ENCODE measurements at places on chromosomes 2 and 18.
A peak's percentile ranks its signal among the peaks of the same experiment; 100 is the strongest.

GRCh38 chr2:212766921-212767320 is 228.3 kb upstream of the ERBB4 start:
- DNase-seq: no peak

GRCh38 chr2:196927376-196928225 is 1.1 kb upstream of the PGAP1 start:
- peak; percentile 73 for DNase-seq

GRCh38 chr2:11539317-11540147 is 5.7 kb downstream of the GREB1 start:
- DNase-seq: no peak

DNA sequence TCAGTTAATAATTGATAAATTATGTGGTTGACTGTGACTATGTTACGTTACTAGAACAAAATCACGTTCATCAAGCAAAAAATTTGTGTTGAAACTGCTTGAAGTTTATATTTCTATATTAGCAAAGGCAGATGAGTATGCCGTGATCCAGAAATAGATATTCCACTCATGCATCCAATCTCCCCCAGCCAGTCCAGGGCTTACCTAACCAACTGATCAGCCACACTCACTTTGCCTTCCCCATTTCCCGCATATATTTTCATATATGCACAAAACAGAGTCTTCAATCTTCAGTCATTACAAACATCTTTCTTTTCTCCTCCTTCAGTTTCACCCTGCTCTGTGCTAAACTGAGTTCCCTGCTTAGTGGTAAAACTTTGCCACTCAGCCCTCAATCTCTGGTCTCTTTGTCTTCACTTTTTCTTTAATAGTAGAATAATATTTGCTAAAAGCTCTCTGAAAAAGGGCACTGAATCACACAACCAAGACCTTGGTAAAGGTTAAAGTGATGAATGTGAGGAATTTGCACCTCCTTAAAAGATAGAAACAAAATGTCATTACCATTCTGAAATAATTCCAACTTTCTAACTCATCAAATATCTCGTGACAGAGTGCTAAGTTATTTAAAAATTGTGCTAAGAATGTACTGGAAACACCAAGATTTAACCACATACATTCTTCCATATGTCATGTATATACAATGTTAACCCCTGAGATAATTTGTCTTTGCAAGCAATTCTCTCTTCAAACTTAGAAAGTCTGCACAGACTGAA is 893.2 kb upstream of the CRIM1 start:
- DNase-seq: peak; percentile 73

- no peak for DNase-seq
These were observed 16.2 kb upstream of the GLS start for GRCh38 chr2:190864375-190864774.

DNA sequence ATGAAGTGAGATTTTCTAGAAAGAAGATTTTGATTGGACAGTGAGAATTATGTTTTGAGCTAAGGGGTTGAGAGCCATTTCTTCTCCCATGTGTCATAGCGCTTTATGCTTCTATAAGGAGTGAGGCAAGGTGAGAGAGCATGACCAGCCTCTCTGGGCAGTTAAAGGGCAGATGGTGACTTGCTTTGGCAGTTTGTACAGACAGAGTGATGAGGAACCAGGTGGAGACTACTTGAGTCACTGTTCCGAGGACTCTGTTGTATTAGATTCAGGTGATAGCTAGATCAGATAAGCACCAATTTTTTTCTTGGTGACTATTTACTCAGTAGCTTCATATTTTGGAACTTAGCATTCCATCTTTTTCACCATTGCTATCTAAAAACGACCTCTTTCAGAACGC is 4.5 kb downstream of the CRIM1 start:
- DNase-seq: peak; percentile 56

DNA sequence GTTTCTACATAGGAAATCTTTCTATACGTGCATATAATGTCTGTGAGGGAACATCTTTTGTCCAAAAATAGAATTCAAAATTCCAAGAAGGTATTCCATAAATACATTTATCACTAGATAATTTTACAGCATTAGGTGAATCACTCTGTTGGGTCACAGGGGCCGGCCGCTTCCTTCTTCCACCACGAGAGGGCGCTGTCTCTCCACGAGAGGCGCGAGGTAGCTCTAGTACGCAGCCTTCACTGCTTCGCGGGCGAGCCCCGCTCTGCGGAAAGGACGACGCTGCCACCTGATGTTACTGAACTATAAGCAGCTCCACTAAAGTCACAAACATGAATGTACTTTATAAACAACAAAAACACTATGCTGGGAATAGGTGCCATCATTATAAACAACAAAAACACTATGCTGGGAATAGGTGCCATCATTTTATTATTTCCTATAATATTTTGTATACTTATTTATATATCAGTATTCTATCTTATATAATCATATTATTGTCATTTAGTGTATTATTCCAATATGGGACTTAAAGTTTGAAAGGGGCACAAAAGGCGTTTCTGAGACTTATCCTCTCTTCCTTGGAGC is 69.4 kb upstream of the REV1 start:
- DNase-seq: peak; percentile 71

DNA sequence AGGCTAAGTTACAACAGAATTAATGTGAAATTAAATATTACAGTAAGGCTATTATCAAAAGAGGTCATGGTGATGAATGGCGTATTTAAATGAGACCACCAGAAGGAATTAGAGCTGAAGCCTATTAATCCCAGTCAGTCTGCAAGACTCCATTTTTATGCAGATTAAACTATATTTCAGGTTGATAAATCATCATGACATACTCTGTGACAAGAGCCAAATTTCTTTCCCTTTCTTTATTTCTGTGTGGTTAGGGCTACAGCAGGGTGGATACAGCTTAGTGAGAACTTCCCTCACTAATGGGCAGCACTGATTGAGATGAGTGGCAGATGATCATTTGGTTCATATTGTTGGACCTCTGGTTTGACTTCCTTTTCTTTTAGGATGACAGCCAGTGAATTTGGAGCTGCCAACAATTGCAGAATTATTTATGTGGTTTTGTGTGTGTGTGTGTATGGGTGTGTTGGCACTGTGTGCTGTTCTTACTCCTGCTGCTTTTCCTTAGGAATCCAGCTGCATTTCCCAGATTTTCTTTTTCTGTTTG is 481.3 kb downstream of the PIK3C3 start:
- DNase-seq: no peak

GRCh38 chr2:2527148-2527547 is 196.1 kb upstream of the MYT1L start:
- peak; percentile 76 for DNase-seq

DNA sequence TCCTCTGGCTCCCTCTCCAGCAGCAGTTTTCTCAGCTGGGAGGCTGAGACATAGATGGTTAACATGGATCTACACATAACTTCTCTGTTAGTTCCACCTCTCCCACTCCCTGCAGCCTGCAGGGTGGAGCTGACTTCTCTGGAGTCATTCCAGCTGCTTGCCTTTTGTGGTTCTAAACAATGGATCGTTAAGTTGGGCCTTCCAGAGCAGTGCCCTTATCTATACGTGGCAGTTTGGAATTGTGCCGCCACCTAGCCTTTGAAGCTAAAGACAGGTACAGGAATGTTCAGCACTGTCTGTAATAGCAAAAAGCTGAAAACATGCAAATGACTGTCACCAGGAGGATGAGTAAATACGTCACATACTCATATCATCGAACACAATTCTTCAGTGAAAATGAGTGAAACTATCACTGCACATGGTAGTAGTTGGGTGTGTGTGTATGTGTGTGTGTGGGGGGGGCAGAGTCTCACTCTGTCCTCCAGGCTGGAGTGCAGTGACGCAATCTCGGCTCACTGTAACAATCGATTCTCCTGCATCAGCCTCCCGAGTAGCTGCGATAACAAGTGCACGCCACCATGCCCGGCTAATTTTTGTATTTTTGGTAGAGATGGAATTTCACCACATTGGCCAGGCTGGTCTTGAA is 50.3 kb downstream of the SH2D6 start:
- DNase-seq: peak; percentile 91

DNA sequence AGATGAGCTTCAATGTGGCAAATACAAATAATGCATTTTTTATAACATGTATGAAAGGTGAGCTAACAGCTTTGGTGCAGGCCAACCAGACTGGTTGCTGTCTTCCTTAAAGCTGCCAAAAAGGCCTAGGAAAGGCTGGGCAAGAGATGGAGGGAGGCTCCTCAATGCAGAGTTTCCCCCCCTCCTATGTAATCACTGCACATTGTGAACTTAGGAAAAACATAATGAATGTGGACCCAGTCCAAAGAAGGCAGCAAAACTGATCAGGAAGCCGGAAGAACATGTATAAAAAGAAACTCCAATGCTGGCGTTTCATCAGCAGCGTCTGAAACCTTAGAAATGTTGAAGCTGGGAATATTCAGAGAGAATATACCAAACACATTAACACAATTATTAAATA is 84.2 kb upstream of the LYPD6 start:
- DNase-seq: no peak

DNA sequence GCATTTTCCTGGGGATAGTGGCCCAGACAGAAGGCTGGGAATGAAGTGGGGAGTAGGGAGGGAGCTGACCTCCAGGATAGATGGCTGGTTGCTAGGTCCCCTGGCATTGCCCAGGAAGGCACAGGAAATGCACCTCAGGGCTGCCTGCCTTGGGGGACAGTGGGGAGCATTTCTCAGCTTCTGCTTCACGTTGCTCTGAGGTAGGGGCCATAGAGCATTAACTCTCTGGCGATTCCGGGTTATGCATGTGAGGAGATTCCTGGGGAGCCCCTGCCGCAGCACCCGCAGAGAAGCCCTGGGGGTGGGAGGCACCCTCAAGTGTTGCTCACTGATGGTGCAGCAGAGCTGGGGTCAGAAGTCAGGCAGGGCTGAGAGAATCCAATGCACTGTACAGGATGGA is 256.5 kb downstream of the CYP26B1 start:
- no peak for DNase-seq

DNA sequence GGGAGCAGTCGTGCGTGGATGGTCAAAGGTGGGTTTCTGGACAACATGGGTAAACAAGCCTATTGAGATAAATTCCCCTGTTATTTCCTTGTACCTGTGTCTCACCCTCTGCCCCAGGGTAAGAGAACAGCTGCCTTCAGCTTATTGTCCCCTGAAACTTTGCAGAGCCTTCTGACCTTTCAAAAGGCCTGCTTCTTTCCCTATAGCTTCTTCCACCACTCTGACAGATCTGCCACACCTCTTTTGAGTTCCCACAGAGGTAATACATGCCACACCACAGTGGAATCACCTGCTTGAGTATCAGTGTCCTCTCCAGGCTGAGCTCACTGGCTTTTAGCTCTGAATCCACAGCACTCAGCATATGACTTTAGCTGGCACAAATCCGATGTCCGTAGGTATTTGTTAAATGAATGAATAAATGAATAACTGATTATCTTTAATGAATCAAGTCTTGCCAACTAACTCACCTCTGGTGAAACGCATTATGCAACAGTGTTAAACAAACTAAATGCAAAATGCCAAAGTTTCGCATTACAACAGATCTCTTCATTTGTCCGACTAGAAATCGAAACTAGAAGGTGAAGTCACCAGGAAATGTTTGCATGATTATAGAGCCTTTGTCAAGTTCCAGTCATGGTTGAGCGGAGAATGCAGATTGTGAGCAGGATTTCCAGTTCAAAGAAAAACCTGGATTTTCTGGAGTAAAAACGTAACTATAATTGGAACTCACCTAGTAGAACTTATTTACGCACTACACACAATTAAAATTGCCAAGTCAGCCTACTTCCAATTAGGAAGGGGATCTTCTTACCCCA is 16.4 kb downstream of the DYNAP start:
- DNase-seq: peak; percentile 98

- peak; percentile 80 for DNase-seq
These were observed 92.4 kb downstream of the CABLES1 start for GRCh38 chr18:23227726-23228070.

DNA sequence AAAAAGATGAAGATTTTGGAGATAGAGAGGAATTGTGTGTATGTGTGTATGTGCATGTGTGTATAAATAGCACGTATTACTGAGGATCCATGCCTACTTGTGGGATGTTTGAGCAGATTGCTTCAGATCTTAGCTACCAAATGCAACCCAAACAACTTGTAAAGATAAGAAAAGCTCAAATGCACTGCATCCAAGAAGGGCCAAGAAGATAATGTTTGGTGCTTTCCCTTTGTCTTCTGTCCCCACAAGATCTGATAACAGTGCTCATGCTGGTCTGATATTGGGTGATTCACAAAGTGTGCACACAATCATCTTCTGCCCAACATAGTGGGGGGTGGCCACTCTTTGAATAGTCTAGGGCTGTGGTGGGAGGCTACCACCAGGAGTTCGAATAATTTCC is 284.8 kb upstream of the CYRIA start:
- no peak for DNase-seq

DNA sequence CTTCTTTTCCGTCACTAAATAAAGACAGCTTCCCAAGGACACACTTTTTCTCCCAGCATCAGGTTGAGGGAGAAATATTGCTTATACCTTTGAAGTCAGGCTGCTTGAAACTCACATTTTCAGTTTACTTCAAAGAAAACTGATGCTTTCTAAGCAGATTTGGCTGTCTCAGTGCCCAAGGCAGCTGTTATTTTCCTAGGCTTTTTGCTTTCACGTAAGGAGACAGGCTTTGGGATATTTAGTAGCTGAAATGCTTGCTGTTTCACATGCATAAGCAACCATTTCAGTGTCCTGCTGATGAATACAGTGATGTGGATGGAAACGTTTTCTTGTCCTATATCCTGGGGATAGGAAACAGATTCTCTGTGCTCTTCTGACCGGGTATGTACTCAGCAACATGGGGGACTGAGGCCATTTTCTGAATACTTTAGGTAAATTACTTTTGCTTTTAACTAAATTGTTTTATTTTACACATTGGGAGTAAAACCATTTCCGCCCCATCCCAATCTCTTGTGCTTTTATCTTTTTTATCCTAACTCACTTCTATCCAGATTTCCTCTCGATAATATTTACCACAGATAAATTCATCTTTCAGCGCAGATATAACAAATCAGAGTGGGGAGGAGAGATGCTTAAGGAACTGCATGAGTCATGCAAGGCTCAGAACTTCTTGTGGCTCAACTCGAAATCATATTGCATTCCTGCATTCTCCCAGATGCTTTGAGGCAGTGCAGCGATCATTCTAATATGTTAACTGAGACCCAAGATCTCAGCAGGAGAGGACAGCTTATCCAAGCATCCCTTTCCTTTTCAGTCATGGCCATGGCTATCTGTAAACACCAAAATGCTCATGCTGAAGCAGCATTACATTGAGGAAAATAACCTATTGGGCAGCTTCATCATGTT is 22.2 kb downstream of the GALR1 start:
- DNase-seq: no peak

DNA sequence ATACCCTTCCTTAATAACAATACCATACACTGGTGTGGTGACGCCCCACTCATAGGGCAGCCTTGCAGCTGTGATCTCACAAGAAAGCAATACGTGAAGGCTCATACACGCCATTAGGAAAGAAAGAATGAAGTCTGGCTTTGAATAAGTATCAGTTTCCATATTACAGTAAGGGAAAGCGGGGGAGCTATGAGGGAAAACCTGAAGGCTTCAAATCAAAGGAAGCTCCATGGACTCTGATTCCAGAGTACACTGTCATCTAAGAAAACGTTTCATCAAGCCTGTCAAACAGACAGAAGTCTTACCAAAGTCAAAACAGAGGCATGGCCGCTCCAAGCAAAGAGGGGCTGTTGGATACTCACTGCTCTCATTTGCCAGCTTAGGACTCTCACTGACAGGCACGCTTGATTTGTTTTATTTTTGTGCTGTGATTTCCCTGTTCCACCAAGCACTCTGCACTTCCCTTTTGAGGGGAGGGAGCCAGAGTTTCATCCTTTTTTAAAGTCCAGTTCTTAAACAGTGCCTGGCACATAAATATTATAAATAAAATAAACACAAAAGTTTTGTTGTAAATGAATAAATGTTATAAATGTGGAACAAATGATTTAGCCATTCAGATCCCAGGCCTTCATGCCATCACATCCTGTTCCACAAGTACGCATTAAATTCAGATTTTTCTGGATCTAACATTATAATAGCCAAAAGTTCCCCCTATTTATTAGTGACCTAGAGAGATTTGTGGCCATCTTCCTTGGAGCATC is 221.2 kb downstream of the PIEZO2 start:
- no peak for DNase-seq
